Endodermal cell (in vitro differentiated cells): ENCODE measurements at places on chromosomes 11 and 22. TPM values are rescaled to one million over a fixed set of nuclear protein-coding genes. Genes with fewer than 3 reads are reported as not detected.

HSPB2 gene
- 0.20 TPM in 1 of 2 replicates, not detected in the other for total RNA-seq

OR6T1 gene
- total RNA-seq: not detected in 3 replicates

CCDC116 gene
- total RNA-seq: 0.19 to 0.46 TPM (median 0.38 TPM) in 3 replicates

C11orf86 gene
- total RNA-seq: not detected in 3 replicates

GGT1 gene
- total RNA-seq: 19.8 to 23.4 TPM (median 22.4 TPM) in 3 replicates

NXPE2 gene
- total RNA-seq: 0.27 TPM in 1 of 3 replicates, not detected in the others

ANO1 gene
- total RNA-seq: 6.9 and 7.7 TPM in 2 replicates

HNRNPUL2 gene
- 48.1 to 57.9 TPM (median 48.2 TPM) in 3 replicates for total RNA-seq

SPDYC gene
- total RNA-seq: not detected in 3 replicates

LIF gene
- 0.31 to 0.92 TPM (median 0.40 TPM) in 3 replicates for total RNA-seq

FHIP1B gene
- total RNA-seq: 50.6 to 60.3 TPM (median 52.7 TPM) in 3 replicates

CREB3L1 gene
- 8.8 to 23.1 TPM (median 9.6 TPM) in 3 replicates for total RNA-seq

APOL5 gene
- not detected in 3 replicates for total RNA-seq

APOA5 gene
- not detected in 3 replicates for total RNA-seq

MAJIN gene
- total RNA-seq: not detected in 3 replicates

MCAM gene
- 19.8 to 21.9 TPM (median 21.7 TPM) in 3 replicates for total RNA-seq

SCGB1C1 gene
- not detected in 3 replicates for total RNA-seq

CYP2D6 gene
- 3.2 to 5.8 TPM (median 5.6 TPM) in 3 replicates for total RNA-seq

NPAS4 gene
- total RNA-seq: not detected in 2 replicates

DCHS1 gene
- 13.2 and 14.3 TPM in 2 replicates for total RNA-seq

SLC22A8 gene
- 0.22 TPM in 1 of 3 replicates, not detected in the others for total RNA-seq

CHCHD10 gene
- 90.0 to 103 TPM (median 102 TPM) in 3 replicates for total RNA-seq
